Mesothelial cell of epicardium (in vitro differentiated cells): ENCODE measurements at places on chromosomes 1 and 21.
A peak's percentile ranks its signal among the peaks of the same experiment; 100 is the strongest.

DNA sequence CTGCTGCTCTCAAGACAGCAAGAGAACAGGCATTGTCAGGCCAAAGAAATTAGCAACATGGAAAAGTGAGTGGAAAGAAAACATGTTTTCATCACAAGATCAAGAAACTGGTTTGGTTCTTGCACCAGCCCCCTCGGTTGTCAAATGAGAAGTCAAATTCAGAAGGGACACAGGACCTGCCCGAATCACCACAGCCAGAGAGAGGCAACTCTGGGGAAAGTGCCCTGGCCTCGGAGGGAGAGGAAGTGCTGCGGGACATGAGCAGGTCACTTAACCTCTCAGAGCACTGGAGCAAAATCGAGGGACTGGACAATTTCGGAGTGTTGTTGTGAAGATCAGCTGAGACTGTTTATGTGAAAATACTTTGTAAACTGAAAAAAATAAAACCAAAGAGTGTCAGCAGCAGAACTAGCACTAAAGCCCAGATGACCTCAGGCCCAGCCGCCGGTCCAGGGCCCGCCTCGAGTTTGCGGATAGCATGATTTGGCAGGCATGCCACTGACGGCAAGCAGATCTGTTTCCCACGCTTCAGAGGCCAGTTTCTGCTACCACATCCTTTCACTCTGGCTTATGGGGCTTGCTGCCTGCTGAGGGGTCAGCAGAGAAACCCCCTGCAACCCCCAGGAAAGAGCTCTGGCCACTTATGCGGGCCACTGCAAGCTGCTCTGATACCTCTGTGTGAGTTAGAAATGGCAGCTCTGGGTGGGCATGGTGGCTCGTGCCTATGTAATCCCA, 32.1 kb downstream of the CD247 start:
- DNase-seq = no peak
- H3K4me1 ChIP-seq = peaks cover 15% of the 10 kb centered on the region
- no peak overlapping the region for H3K27ac ChIP-seq
- no peaks in the 10 kb centered on the region for H3K27me3 ChIP-seq

DNA sequence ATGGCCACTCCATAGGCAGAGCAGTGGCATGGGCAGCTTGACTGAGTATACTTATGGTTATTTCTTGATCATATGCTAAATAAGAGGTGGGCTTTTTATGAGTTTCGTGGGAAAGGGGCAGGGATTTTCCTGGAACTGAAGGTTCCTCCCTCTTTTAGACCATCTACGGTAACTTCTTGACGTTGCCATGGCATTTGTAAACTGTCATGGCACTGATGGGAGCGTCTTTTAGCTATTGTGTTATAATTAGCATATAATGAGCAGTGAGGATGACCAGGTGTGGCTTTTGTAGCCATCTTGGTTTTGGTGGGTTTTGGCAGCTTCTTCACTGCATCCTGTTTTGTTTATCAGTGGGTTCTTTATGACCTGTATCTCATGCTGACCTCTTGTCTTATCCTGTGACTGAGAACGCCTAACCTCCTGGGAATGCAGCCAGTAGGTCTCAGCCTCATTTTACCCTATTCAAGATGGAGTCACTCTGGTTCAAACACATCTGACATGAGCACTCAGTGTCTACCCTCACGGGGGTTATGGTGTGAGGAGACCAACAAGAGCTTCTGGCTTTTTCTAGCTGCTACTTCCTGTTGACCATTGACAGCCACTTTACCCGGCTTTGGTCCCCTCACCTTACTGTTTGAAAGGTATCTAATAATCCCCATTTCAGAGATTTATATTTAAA, 71.7 kb downstream of the GALNT2 start:
- peaks cover 1% of the 10 kb centered on the region for H3K27me3 ChIP-seq
- DNase-seq = no peak
- no peak overlapping the region for H3K4me3 ChIP-seq

- no peaks in the 10 kb centered on the region for H3K4me1 ChIP-seq
- no peaks in the 10 kb centered on the region for H3K27me3 ChIP-seq
- no peak overlapping the region for H3K4me3 ChIP-seq
- DNase-seq = no peak
These were observed 948.4 kb downstream of the MRPL39 start for GRCh38 chr21:24658926-24659325.

GRCh38 chr1:230215529-230215928, 148.5 kb downstream of the GALNT2 start:
- no peak overlapping the region for H3K27ac ChIP-seq
- no peaks in the 10 kb centered on the region for H3K27me3 ChIP-seq
- H3K4me1 ChIP-seq = peaks cover 12% of the 10 kb centered on the region

GRCh38 chr1:11690397-11691301, 861 bp upstream of the DRAXIN start:
- H3K27ac ChIP-seq = peak overlapping the region; percentile 39
- peak overlapping the region; percentile 87 for H3K4me3 ChIP-seq
- H3K4me1 ChIP-seq = peaks cover 15% of the 10 kb centered on the region
- DNase-seq = no peak
- H3K36me3 ChIP-seq = no peaks in the 10 kb centered on the region

- H3K27ac ChIP-seq = no peak overlapping the region
- peaks cover 1% of the 10 kb centered on the region for H3K4me1 ChIP-seq
- peaks cover 21% of the 10 kb centered on the region for H3K36me3 ChIP-seq
- no peak overlapping the region for H3K4me3 ChIP-seq
These were observed 27.9 kb downstream of the USP48 start for GRCh38 chr1:21755067-21755466.

- H3K36me3 ChIP-seq = peaks cover 29% of the 10 kb centered on the region
- no peak for DNase-seq
- H3K27ac ChIP-seq = no peak overlapping the region
- no peak overlapping the region for H3K4me3 ChIP-seq
These were observed 70.7 kb downstream of the PGM1 start for GRCh38 chr1:63663873-63664272.

DNA sequence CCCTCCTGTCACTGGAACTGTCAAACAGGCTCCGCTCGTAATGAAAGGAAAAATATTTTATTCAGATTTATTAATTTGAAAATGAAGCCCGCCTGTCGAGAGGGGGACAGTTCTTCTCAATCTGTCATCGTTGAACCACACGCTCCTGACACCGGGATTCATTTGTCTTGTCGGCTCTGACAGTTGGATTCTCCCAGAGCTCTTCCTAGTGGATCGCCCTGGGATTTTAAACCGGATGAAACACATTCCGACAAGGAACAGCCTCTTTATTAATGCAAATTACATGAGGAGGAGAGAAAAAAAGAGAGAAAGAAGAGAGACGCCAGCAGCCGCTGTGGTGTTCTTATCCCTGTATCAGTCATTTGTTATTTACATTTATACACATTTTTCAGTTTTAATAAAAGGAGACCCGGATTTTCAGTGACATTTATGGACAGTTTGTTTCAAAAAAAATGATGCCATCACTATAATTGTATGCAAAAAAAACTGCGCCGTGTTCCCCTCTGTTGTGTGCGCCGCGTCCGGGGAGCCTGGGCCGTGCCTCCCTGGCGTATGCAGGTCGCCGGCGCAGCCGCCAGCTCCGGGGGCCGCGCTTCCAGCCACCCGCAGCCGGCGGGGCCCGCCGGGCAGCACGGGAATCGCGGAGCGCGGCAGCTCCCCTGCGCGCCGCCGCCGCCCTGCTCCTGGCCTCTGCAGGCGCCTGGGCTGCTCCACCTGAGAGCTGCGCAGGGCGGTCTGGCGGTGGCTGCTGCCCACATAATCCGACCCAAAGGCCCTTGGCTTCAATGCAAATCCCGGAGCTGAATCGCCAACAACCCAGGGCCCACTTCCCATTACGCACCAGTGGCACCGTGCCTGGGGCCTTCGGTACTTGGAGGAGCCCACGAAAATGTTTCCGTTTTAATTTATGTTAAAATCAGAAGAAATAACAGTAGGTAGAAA, 237.9 kb upstream of the PBX1 start:
- no peaks in the 10 kb centered on the region for H3K36me3 ChIP-seq
- H3K4me3 ChIP-seq = peak overlapping the region; percentile 72
- peak overlapping the region; percentile 73 for H3K27ac ChIP-seq
- peak; percentile 42 for DNase-seq
- H3K4me1 ChIP-seq = peaks cover 13% of the 10 kb centered on the region
- H3K27me3 ChIP-seq = no peaks in the 10 kb centered on the region

DNA sequence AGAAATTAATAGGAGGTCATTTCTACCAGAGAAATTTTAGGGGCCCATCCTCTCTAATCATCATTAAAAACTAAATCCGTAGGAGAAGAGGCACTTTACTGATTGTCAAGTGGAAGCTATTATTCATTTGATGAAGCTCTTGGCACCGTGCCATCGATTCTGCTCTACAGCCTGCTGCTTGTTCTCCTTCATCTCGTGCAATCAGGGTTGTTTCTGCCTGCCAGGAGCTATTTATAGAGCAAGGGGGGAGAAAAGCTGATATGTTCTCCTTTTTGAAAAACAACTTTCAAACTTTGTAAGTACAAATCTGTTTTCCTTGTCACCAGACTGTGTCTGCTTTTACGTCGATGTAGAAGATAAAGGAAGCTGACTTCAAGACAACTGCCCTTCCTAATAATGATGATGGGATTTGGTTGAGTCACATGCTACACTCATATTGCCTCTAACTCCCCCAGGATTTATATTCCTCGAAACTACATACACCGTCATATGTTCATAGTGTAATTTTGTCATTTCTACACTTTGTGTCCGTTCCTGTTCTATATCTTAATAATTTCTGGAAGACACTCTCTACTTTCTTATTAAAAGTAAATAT, 169.6 kb upstream of the LHX8 start:
- peaks cover 8% of the 10 kb centered on the region for H3K4me1 ChIP-seq
- peak; percentile 53 for DNase-seq
- H3K27me3 ChIP-seq = peaks cover 24% of the 10 kb centered on the region
- H3K36me3 ChIP-seq = no peaks in the 10 kb centered on the region

DNA sequence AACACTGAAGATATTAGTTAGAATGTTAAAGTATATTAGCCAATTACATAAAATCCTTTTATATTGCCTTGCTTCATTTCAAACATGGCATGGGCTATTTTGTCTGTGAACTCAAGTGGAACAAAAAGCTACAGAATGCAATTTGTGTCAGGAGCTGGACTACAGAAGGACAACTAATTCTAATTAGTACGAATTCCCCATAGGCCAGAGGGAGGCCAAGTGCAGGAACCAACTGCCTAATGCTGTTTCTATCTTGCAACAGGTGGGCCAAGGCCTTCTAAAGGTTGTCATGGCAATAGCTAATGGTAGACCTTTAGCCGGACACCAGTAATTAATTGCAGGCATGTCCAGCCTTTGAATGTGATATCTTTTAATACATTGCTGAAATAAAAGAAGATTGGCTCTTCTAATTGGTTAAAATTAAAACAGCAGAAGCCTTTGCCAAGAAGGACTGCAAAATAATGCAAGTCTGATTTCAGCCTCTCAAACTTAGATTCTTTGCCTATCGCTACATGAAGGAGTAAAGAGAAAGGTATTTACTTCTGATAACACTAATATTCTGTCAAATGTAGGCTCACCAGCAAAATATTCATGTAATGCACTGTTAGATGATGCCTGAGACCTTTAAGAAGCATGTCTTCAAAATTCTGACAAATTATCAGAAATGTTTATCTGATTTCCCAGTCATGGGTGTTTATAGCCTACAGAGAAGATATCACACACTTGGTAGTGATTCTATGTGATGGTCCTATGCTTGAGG, 232.1 kb downstream of the LMO4 start:
- H3K4me3 ChIP-seq = no peak overlapping the region
- DNase-seq = no peak
- peak overlapping the region; percentile 1 for H3K27ac ChIP-seq
- no peaks in the 10 kb centered on the region for H3K36me3 ChIP-seq
- H3K27me3 ChIP-seq = no peaks in the 10 kb centered on the region

DNA sequence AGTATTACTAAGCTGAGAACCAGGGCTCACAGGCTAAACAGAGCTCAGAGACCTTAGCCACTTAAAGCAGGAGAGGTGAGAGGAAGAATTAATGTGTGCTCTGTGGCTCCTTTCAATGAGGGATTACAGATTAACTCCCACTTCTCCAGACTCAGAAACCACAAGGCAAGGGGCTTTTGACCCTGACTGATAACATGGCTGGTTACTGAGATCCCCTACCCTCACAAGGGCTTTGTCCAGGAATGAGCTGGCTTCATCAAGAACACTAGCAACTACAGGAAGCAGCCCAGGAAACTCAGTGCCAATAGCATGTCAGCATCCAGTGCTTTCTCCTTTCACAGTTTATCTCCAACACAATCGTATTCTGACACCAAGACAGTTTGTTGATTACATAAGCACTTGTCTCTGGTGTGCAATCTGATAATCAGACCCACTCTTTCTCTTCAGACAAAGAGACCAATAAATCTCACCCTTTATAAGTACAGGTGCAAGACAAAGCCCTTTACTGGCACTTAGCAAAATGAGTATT, 38.8 kb downstream of the ERI3 start:
- no peaks in the 10 kb centered on the region for H3K27me3 ChIP-seq
- peaks cover 29% of the 10 kb centered on the region for H3K36me3 ChIP-seq
- H3K4me3 ChIP-seq = no peak overlapping the region
- DNase-seq = no peak

GRCh38 chr21:42830456-42831455, 48.6 kb downstream of the WDR4 start:
- H3K27ac ChIP-seq = no peak overlapping the region
- no peaks in the 10 kb centered on the region for H3K36me3 ChIP-seq
- DNase-seq = peak; percentile 32

GRCh38 chr1:105100102-105100501, 1350.4 kb downstream of the AMY1C start:
- H3K36me3 ChIP-seq = no peaks in the 10 kb centered on the region
- no peaks in the 10 kb centered on the region for H3K27me3 ChIP-seq
- no peak overlapping the region for H3K27ac ChIP-seq
- peaks cover 2% of the 10 kb centered on the region for H3K4me1 ChIP-seq
- H3K4me3 ChIP-seq = no peak overlapping the region

DNA sequence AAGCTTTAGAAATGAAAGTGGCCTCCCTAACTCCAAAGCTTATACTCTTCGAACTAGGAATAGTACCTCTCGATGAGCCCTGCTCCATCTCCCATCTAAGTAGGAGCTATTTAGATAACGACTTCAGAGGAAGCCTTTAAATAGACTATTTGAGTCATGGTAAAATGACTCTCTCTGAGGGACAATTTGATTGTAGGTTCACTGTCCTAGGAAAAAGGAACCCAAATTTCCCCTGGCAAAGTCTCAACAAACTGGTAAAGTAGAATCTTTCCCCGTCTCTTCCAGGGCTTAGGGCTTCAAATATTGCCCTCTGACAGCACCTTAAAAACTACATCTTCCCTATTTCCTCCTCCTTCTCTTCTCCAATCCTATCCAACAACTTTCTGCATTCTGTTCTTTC, 2.0 kb upstream of the FCER1A start:
- no peak overlapping the region for H3K4me3 ChIP-seq
- H3K27me3 ChIP-seq = no peaks in the 10 kb centered on the region
- no peak overlapping the region for H3K27ac ChIP-seq
- H3K36me3 ChIP-seq = no peaks in the 10 kb centered on the region
- no peak for DNase-seq

DNA sequence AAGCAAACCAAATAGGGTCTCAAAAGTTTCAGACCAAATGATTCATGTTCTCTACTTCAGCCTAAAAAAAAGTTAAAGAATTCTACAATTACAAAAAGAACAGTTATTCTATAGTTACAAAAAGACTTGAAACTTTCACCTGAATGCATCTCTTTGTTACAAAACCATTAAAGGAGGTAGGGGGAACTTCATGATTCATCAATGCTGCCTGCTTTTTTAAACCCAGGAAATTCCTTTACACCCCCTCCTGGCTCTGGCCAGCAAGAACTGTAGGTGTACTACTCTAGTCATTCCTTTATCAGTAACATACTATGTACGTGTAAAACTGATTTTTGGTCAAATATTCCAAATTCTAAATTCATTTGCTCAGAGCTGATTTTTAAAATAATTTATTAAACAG, 5.0 kb downstream of the FAF1 start:
- H3K27me3 ChIP-seq = no peaks in the 10 kb centered on the region
- H3K36me3 ChIP-seq = peaks cover 12% of the 10 kb centered on the region
- H3K27ac ChIP-seq = no peak overlapping the region
- H3K4me3 ChIP-seq = no peak overlapping the region
- DNase-seq = no peak
